Vagina (tissue), 2 donors: ENCODE measurements at places on chromosomes 16 and 17.
A peak's percentile ranks its signal among the peaks of the same experiment; 100 is the strongest.

- DNase-seq: no peak
Measured at GRCh38 chr16:8916541-8917225, 34.5 kb downstream of the LITAFD start.

GRCh38 chr17:6092182-6092902 is 22.2 kb downstream of the WSCD1 start:
- no peak for DNase-seq

DNA sequence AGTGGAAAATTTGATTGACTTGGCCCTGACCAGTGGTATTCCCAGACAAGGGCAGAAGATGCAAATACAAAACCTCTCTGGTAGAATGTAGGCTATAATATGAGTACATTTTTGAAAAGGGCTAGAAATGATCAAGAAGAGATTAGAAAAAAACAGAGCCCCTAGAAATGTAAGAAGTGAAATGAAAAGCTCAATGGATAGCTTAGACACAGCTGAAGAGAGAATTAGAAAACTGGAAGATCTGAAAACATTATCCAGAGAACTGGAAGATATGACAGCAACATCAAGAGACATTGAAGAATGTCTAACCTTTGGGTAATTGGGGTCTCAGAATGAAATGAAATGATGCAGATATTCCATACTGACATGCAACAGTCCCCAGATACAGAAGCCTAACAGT is 105.2 kb upstream of the ZNF750 start:
- DNase-seq: no peak

DNA sequence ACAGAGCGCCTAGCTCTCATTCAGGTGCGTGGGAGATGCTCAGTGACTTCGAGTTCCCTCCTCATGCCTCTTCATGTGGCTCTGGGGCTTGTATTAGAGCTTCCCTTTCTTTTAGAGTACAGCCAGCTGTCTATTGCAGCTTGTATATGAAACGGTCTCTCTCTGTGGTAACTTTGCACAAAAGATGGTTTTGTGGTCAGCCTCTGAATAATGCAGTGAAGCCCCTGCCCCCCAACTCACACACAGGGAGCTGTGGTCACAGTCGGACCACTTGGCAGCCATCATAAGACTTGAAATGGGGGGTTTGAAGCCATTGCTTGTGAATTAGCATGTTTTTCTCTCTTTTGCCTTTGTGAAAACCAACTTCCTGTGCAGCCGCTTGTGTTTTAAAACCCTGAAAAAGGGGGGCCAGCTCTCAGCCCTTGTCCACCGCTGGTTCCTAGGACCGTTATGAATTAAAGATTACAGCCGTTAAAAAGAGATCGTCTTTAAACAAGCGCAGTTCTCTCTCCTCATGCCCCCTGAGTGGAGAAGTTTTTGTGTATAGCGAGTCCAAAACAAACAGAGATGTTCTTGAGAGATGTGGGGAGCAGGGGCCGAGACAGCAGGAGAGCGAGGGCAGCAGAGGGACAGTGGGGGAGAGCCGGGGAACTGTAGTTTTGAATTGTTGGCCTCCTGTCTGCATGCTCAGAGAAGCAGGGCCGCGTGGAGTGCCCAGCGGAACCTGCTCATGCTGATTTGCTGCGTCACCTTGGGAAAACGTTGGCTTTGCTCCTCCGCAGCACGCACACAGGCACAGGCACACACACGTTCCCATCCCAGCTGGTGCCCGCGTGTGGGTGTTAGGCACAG is 199.0 kb downstream of the MSI2 start:
- DNase-seq: no peak

GRCh38 chr16:178668-179015 is 1.6 kb upstream of the HBQ1 start:
- no peak for DNase-seq

GRCh38 chr17:27895940-27896535 is 2.9 kb upstream of the LYRM9 start:
- DNase-seq: no peak

- DNase-seq: no peak
Measured at GRCh38 chr16:59566446-59566845, 832.3 kb upstream of the GOT2 start.

GRCh38 chr16:66166490-66166889 is 200.0 kb upstream of the CDH5 start:
- DNase-seq: no peak

- DNase-seq: no peak
Measured at GRCh38 chr17:40561871-40562611, 3.2 kb downstream of the CCR7 start.

DNA sequence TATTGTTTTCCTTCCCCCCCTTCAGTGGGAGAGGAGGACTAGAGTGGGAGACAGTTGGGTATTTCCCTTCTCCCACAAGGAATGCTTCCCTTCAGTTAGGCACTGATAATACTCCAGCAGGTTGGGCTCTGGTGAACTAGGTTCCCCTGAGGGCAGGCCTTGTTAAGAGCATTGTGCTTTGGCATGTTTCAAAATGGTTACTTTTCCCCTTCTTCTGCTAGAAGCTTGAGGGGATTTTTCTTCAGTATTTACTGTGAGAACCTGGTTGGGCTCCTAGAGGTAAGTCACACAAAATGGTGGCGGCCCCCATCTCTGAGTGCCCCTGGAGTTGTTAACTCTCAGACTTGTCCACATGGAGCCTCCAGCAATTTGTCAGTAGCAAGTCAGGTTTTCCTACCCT is 156.2 kb downstream of the CYB561 start:
- no peak for DNase-seq

- DNase-seq: no peak
Measured at GRCh38 chr16:67445441-67445912, 14.6 kb downstream of the HSD11B2 start.

GRCh38 chr16:48365025-48365600 is 20.1 kb downstream of the SIAH1 start:
- no peak for DNase-seq

DNA sequence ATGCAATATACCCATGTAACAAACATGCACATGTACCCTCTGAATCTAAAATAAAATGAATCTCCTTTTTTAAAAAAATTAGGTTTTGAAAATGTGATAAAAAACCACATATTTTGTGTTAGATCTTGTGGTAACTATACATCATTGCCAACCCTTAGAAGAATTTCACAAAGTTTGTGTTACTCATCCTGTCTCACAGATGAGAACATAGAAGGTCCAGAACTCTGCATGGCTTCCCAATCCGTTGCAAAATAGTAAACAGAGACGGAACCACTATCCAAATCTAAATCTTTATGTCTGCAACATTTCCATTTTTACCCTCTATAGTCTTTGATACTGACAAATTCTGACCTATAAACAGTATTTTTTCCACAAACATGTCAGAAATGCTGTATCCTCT is 759.9 kb downstream of the KCNJ2 start:
- no peak for DNase-seq

DNA sequence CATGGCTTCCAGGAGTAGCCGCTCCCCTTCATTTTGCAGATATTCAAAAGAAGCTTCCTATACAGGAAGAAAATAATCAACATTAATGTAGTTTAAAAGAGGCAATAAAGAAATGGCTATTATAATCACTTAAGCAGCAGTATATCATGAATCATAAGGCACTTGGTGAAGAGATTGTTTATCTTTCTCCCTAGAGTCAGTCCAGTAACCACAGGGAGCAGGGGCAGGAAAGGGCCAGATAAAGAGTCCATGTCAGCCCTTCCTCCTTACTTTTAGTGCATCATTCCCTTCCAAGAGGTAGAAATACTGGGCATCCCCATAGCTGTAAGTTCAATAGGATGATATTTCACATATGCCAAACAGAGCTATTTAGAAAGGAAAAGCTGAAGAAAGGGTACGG is 184.6 kb upstream of the C17orf78 start:
- DNase-seq: no peak

DNA sequence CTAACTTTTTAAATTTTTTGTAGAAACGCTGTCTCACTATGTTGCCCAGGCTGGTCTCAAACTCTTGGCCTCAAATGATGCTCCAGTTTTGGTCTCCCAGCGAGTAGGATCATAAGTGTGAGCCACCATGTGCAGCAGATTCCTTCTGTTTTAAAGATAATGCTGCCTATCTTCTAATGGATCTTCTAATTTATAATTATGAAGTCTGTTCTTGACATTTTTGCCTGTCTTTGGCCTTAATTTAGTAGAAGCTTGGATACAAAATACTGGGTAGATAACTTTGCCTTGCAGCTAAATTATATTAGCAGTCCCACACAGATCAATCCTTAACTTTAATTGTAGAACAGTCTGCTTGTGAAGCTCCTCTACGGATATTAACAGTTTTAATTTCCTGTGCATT is 566.6 kb upstream of the CDH8 start:
- DNase-seq: no peak

GRCh38 chr17:4110152-4110551 is 32.7 kb downstream of the ZZEF1 start:
- no peak for DNase-seq

DNA sequence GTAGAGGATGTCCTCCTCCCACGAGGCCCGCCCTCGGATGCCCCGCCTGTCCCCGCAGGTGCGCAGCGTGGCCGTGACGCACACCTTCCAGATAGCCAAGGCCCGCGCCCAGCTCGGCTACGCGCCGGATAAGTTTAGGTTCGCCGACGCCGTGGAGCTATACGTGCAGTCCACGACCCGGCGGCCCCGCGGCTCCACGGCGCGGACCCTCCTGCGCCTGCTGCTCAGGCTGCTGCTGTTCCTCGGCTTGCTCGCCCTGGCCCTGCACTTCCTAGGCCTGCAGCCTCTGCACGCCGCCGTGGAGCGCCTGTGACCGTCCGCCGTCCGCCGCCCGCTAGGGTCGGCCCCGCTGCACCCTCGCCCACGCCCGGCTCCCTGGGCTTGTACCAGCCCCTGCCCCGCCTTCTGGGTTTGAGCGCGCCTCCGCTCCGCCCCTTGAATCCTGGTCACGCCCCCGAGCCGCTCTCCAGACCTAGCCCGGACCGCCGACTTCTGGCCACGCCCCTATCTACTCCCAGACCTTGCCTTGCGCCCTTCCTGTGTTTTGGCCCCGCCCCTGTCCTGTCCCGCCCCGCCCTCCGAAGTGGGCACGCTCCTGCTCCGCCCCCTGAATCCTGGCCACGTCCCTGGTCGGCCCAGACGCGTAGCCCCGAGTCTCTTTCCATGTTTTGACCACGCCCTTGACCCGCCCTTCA is 15.8 kb upstream of the EEF2K start:
- DNase-seq: peak; percentile 100

DNA sequence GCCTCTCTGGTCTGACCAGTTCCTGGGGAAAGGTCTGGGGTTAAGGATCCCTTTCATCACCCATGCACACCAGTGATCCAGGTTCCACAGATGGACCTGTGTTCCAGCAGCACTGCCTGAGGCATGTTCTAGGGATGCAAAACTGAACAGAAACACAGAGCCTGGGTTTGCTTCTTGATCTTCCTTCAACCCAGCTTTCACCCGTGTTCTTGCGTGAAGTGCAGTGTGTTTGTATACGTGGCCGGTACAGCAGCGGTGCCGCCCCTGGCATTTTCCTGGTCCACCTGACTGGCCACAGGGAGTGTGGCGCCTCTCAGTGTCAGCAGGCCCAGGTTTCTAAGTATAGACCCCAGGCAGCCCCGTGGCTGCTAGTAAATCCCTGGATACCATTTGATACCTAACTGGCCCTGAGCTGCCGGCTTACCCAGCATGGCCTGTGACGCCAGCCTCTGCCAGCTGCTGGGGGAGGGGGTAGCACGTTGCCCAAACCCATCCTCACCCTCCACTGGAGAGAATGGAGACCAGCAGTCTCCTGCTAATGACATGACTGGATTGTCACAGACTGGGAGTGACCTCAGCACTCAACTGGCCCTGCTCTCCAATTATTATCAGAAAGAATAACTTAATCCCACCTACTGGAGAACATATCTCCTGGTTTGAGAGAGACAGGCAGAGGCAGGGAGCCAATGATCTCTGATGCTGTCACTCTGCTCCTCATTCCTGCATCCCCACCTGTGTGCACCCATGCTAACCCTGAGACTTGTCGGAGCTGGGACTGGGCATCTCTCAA is 59.2 kb upstream of the LGALS9 start:
- DNase-seq: no peak
